ENCODE measurements at places on chromosomes 1 and 21. TPM values are rescaled to one million over a fixed set of nuclear protein-coding genes. Genes with fewer than 3 reads are reported as not detected.

DNA sequence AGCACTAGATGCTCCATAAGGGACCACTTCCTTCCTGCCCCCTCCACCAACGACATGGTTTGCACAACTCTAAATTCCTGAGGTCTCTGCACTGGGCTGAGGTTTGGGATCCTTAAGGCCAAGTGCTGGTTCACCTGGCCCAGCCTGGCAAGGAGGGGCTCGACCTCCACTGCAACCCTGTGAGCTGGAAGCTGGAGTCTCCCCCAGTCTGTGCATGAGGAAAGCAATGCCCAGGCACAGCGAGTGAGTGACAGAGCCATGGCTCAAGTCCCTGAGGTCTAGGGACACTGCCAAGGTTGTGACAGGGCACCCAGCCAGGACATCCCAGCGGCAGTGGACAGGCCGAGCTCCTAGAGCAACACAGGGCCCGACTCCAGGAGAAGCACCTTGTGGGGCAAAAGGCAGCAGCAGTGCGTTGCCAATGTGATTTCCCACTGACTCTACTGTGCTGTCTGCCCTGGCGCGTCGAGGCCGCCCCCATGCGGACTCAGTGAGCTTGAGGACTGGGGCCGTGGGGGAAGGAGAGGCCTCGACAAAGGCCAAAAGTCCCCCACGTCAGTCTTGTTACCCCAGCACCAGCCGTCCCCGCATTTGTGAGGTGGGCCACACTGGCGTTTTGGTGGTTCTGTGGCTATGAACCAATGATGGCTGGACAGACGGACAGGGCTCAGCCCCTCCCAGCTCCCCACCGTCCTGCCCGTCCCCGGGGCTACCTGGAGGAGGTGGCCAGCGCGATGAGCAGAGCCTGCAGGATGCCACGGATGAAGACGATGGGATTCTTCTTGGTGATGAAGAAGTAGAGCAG, 30.0 kb downstream of the PODN start:
- DNase-seq = peak; percentile 23

- DNase-seq = peak; percentile 95
These were observed 219.7 kb downstream of the NFIA start for GRCh38 chr1:61301824-61302657.

GRCh38 chr1:154609398-154610380, 1.7 kb upstream of the ADAR start:
- DNase-seq = no peak

DNA sequence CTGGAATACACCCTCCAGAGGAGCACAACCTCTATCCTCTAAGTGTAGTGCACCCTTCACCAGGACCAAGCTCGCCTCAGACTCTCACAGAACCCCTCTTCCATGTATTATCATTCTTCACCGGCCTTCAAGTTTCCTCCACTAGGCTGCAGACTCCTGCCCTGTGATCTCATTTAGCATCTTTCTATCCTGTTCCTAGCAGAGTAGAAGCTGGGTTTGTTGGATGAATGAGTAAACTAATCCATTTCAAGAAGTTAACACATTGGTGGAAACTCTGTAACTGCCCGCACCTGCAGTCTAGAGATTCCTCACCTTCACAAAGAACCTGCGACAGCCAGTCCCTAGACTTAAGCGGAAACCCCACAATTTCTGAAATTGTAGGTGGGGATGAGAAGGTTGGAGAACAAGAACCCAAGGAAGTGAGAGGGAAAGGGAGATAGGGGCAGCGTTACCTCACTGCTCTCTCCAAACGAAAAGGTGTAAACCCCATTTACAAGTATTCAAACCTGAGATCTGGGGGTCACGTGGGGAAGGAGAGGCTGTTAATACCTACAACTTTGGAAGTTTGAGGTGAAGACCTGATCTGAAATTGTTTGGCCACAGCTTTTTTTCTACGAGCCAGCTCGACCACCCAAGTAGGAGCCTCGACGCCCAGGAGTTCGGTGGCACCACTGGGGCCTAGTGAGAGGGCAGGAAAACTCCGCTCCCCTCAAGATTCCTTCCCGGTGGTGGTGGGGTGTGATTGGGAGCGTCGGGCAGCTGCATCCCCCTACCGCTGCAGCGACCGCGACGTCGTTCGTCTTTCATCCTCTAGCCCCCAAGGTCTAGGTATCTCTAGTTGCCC, 1.2 kb downstream of the PTPN14 start:
- DNase-seq = peak; percentile 60

- peak; percentile 67 for DNase-seq
These were observed 211.9 kb upstream of the SPAG17 start for GRCh38 chr1:118396829-118397495.

Gene SELENON
- 23.1 TPM for total RNA-seq

Gene GPR37L1
- total RNA-seq = 0.04 TPM

GRCh38 chr1:106268070-106268469, 788.4 kb upstream of the PRMT6 start:
- DNase-seq = peak; percentile 40

Gene DCST2
- 0.49 TPM for total RNA-seq

- peak; percentile 86 for DNase-seq
These were observed 32.1 kb downstream of the LAMC2 start for GRCh38 chr1:183218027-183218618.

- DNase-seq = no peak
These were observed 3.1 kb downstream of the TMEM125 start for GRCh38 chr1:43272576-43273571.

DNA sequence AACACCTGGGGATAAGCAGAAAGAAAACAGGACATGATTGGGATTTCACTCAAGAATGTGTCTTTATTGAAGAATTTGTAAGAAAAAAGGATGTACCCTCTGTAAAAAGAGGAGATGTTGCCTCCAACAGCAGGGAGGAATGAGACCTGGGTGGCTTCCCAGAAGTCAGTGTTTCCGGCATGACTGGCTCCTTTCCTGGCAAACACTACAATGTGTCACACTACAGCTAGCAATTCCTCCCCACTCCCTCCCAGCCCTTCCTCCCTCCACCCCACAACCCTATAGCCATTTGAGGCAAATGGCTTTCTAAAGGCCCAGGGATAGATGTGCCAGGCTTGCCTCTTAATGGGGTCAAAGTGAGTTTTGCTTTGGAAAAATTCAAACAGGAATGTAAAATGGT, 11.5 kb upstream of the COL8A2 start:
- peak; percentile 66 for DNase-seq

Gene PLA2G2D
- total RNA-seq = not detected

Gene DISC1
- 10.7 TPM for total RNA-seq

DNA sequence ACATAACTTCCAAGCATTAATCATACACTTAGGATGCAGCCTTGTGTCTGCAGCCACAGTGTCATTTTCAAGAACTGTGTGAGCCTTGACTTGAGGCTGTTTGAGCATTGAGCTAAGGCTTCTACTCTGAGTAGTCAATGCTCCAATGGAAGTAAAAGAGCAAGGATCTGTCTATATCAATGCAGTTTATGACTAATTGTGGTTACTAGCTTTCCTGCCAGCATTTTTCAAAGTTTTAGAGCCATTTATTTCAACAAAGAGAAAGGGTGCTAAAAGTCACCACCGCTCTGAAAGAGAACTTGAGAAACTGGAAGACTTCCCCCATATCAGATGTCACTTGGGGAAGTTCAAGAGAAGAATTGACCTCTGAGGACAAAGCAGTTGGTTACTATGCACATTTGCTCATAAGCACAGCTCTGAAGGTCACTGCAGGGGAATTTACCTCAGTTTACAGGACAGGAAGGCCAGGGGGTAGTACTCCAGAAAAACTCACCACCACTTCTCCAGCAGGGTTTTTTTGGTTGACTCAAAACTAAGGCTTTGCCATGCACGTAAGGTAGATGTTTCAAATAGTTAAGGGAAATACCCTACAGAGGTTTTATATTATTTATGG, 24.5 kb upstream of the RGS1 start:
- peak; percentile 38 for DNase-seq

DNA sequence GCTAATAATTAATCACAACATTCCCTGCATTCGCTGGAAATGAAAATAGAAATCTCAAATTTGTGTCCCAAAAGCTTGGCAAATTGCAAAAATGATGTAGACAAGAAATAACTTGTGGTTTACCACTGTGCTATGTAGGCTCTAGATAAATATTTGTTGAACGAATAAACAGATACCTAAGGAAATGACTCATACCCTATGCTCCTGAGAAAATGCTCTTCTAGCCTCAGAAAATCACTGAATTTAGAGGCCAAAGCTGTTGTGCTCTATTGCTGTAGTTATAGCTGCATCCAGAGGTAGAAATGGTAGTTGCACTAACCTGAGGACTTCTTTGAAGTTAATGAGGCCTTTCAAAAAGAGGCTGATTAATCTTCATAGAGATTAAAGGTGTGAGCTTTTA, 142.0 kb upstream of the ZNHIT6 start:
- peak; percentile 36 for DNase-seq

Gene SYT2
- total RNA-seq = 0.04 TPM

- DNase-seq = no peak
These were observed 2.5 kb upstream of the GBP4 start for GRCh38 chr1:89201106-89201794.

DNA sequence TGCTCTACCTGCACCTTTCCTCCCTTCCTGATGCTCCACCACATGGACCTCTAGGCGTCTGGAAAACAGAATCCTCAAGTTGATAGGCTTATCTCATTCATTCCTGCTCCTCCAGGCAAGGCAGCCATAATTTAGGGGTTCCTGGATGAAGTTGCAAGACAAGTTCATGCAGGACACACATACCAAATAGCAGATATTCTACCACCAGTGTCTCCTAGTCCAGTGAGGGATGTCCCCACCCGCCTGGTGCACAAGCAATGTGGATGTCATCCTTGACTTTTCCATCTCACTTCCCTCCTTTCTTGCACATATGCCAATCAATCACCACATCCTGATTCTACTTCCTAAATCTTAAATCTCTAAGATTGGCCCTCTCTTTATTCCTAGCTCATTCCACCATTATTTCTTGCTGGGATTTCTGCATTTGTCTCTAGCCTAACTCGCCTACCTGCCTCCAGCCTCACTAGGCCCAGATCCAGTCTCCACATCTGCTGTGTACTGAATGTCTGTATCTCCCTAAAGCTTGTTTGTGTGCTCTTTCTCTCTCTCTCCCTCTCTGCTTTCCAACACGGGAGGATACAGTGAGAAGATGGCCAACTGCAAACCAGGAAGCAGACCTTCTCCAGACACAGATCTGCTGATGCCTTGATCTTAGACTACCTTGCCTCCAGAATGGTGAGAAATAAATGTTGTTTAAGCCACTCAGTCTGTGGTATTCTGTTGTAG, 40.5 kb downstream of the CD34 start:
- no peak for DNase-seq

GRCh38 chr1:197307551-197307950, 39.5 kb downstream of the CRB1 start:
- no peak for DNase-seq

Gene ZNHIT6
- 12.0 TPM for total RNA-seq

DNA sequence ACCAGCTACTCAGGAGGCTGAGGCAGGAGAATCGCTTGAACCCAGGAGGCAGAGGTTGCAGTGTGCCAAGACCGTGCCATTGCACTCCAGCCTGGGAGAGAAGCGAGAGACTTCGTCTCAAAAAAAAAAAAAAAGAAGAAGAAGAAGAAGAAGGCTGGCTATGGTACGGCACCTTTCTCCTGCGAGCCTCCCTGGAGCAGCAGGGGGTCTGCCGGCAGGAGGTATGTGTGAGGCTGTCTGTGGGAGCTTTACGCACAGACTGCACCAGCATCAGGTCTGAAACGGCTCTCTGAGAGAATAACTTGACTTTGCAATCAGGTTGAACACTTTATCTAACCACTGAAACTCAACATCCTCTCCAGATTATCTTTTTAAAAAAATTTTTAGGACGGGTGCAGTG, 44.9 kb downstream of the CLSTN1 start:
- DNase-seq = no peak

GRCh38 chr1:67626090-67626860, 58.7 kb upstream of the GADD45A start:
- DNase-seq = peak; percentile 17

DNA sequence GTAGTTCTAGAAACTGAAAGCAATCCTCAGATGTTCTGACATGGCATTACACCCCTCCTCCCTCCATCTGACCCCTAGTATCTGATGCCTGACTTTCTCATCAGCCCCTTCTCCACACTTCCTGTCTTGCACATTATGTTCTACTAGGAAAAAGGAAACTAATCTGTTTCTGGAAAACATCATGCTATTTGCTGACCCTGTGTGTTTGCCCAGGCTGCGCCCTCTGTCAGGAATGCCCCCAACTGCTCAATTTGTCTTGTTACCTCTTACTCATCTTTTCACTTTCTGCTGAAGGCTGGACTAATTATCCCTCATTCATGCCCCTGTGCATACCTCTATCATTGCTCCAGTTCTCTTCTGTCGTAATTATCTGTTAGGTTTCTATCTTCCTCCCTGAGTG, 37.5 kb upstream of the DAB1 start:
- DNase-seq = no peak

DNA sequence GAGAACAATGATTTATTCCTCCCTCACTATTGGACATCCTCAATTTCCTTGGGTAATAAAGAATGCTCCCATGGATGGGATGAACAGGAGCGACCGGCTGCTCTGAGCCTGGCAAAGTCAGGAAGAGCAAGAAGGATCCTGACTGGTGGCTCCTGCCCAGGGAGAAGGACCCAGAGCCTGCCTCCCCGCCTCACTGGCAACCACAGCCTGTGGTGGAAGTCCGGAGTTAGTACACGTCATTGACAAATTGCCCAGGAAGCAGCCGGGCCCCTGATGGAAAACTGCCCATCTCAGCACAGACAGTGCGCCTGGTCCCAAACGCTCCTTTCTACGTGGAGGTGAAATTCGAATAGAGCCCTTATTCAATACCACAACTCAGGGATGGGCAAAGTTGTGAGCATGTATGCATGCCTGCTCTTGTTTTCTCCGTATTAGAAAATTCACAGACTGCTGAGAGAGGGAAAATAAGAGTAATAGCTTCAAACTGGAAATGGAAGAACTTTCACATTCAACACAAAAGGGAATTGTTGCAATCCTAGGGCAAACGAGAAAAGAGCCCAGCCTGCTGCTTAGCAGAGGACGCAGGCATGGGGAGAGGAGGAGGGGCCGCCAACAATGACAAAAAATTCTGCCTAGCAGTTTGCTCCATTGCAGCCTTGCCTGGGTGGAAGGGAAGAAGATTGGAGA, 397.1 kb upstream of the VAMP3 start:
- DNase-seq = no peak

DNA sequence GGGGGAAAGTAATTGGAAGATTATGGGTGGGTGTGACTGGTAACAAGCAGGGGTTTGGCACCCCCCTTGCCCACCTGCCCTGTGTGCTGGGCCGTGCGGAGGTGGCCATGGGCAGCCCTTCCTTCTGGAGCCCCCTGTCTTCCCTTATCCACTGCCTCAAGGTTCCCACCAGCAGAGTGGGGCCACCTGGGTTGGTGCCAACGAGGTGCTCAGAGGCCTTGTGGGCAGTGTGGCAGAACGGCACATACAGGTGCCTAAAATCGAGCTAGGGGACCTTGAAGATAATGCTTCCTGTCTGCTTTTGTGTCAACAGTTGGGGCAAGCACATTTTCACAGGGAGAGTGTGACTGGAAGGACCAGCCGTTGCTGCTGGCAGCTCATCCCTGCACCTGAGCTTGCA, 161.8 kb downstream of the PCBP3 start:
- DNase-seq = no peak

DNA sequence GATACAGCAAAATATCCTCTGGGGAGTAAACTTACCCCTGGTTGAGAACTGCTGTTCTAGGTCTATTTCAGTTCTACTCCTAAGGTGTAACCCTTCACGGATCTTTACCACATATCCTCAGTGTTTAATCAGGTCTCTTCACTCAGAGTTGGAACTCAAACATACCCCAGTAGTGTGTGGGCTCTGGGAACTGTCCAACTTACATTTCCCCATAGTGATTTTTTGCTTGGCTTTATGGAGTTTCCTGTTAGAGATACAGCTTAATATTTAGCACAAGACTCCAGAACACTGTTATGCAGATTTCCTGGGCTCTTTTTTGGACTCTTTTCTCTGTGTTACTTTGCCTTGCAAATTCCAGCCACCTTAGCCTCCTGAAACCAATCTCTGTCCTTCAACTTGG, 26.7 kb upstream of the LIN9 start:
- no peak for DNase-seq

Gene FCRLA
- 0.35 TPM for total RNA-seq

Gene IGSF3
- 29.8 TPM for total RNA-seq
